ENCODE measurements at places on chromosomes 1 and 21.

DNA sequence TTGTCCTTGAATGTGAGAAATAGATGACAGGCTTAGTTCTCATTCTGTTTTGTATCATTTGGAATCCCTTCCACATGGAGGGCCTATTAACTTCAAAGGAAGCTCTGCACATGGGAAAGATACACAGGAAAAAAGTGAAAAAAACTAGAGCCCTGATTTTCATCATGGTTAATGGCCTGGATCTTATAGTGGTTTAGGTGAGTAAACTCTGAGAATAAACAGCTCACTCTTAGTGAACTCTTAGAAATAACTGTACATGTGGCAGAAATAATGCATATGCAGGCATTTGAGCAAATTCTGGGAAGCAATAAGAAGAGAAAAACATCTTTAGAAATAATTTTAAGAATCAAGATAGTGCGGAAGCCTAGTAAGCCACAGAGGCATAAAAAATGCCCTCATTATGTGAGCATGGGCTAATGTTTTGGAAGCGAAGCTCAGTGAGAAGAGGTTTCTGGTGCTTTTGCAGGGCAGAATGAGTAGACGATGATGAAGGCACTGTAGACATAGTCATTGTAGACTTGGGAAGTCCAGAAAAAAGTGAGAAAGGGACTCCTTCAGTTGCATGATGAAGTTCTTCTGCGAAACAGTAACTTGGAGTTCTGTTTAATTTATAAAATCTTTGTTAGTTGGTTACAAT lies 279.9 kb downstream of the DNM3 start:
- no peak for DNase-seq

DNA sequence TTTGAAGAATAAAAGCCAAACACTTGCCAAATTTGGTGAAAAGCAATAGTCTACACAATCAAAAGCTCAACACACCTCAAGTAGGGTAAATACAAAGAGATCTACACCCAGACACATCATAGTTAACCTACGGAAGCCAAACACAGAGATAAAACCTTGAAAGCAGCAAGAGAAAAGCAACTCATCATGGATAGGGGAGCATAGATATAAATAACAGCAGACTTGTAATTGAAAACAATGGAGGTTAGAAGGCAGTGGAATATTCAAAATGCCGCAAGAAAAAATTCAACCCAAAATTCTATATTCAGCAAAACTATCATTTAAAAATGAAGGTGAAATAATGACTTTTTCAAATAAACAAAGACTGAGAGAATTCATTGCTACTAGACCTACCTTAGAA lies 105.1 kb downstream of the ITSN1 start:
- DNase-seq, result no peak

GRCh38 chr1:18781031-18781430 lies 78.4 kb downstream of the TAS1R2 start:
- no peak for DNase-seq

GRCh38 chr21:40516335-40516734 lies 330.6 kb downstream of the DSCAM start:
- DNase-seq, result no peak

DNA sequence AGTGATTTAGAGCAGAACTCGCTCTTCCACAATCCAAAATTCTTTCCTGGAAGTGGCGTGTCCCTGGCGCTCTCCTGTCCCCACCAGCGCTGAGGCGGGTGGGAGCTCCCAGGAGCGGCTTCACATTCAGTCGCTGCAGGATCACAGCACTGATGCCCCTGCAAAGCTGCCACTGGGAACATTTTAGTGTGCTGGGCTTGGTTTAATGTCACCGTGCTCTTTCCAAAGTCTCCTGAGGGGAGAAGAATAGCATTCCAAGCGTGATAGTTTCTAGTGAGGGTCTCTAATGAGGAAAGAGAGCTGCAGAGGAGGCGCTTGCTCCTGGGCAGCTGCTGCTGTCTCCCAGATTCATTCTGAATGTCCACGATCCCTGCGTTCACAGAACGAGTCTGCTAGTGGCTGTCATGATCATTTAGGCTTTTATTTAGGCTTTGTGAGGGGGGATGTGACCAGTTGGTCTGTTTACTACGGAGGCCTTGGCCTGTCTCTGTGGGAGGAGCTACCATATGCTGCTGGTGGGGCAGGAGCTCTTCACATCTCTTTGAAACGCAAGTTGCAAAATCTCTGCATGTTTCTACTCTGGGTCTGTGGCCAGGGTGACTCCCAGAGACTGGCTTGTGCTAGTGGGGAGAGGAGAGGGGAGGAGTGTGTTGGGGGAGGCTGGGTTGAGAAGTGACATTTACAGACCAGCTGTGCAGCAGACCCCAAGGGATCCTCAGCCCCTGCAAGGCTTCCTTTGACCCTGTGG lies 23.4 kb downstream of the OLFML3 start:
- no peak for DNase-seq

DNA sequence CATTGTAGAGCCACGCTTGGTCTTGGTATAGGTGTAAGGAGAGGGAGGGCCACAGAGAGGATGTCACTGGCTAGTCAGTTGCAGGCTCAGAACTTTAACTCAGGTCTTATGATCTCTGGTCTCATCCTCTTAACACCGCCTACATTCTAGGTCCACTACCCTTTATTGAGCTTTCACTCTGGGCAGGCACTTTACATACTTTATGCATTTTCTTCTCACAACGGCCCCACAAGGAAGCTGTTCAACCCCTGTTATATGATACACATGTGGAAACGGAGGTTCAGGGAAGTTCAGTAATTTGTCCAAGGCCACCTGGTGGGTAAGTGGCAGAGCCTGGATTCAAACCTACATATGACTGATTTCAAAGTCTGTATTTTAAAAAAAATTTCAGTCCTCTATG lies 25.3 kb upstream of the RCAN3 start:
- DNase-seq, result no peak

DNA sequence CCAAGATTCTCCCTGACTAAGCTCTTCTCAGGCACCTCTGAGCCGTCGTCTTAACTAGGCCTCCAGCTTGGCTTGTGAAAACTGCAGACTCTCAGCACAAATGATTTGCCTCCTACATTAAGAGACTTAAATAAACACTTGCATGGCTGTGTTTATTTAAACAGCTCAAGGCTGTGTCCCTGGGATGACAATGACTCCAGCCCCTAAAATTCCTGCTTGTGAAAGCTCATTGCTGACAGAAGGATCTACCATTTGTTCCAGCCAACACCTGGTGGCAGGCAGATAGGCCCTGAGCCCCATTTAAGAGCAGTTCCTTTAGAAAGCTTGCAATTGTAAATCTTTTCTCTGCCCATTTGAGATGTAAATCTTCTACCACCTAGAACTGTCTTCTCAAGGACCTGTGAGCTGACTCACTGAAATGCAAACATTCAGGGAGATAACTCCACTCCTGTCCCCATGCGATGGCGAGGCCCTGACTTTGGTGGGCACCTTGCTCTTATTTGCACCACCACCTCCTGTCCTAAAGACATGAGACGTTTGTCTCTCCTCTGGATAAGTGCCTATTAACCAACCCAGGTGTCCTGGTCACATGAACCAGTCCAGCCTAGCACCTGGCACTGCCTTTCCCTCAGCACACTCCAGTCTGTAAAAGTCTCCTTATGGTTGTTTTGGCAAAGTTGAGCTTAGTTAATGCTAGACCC lies 15.1 kb upstream of the PCP4 start:
- no peak for DNase-seq

- no peak for DNase-seq
Observed at GRCh38 chr1:12511128-12511484, 106.9 kb downstream of the DHRS3 start.

DNA sequence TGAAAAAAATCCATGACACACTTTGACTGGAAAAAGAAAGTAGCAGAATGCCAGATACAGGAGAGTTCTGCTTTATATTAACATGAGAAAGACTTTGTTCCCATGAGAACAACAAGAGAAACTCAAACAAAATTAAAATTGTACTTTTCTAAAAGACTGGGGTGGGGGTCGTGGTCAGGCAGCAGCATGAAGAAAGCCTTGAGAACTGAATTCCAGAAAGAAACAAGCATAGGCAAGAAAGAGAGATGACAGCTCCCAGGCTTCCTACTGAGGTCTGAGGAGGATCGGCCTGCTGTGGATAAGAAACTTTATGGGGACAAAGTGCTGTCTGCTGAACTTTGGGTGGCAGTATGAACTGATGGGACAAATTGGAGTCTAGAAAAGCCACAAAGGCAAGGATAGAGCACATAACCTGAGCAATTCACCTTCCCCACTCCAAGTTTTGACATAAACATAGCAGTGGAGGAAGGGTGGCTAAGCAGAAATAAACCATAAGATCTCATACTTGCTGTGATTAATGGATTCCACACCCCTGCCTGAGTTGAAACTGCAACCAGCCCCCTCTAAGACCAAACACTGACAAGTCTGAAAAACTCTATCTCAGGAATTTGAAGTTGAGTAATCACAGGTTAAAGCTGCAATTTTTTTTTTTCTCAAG lies 43.7 kb downstream of the COL6A1 start:
- no peak for DNase-seq

DNA sequence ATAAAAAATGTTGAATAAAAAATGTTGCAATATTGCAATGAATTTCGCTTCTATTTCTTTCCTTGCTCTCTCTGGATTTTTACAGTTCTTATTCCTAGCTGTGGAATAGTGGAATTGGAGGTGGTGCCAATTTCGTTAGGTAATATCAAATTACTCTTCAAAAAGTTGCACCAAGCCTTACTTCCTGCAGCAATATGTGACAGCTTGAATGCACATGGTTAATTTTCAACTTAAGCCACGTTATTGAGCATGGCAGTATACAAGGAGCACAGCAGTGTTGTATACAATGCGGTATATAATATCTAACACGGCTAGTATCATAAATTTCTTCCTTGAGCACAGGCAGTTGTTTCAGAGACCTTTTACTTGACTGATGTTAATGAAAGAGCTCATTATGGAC lies 152.5 kb downstream of the NOS1AP start:
- no peak for DNase-seq

DNA sequence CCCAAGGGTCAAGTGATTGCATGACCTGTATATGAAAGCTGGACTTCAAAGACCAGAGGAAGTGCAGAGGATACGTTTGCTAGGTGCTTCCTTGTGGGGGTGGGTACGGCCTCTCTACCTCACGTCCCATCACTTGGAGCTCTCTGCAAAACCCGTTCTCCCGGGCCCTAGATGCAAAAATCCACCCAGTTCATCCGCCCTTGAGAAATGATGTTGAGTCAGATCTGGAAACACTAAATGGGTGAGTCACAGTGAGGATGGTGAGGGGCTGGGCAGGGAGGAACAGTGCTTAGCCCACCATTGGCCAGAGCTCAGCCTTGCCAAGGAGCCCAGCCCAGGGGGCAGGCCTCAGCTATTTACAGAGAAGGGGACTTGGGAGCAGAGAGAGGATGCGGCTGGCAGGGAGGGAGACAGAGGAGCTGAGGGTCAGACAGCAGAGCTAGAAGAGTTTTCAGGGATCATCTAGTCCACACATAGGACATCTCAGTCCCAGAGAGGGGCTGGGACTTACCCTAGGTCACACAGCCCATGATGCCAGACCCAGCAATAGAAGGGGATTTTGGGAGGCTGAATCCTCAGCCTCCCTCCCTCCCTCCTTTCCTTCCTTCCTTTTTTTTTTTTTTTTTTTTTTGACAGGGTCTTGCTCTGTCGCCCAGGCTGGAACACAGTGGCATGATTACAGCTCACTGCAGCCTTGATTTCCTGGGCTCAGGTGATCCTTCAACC lies 14.6 kb downstream of the ARHGEF10L start:
- DNase-seq, result no peak

- no peak for DNase-seq
Observed at GRCh38 chr1:117682372-117682771, 76.5 kb downstream of the TENT5C start.

GRCh38 chr1:29237129-29237821 lies 953 bp downstream of the PTPRU start:
- DNase-seq, result peak; percentile 48

DNA sequence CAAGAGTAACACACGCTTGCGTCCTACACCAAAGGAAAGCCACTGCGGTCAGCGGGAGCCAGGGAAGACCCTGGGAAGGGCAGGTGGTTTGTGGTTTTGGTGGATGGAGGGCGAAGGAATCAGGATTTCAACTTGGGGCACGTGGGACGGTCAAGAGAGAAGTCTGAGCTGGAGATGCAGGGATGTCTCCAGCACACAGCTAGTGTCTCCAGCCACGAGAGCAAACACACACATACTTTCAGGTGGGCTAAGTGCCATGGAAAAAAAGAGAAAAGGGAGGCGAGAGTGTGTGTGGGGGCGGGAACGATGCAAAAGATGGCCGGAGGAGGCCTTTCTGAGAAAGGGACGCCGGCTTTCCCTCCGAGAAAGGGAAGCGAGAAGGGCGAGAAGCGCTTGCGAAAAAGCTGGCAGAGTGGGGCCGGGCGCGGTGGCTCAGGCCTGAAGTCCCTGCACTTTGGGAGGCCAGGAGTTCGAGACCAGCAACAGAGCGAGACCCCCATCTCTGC lies 1.4 kb upstream of the SRRM1 start:
- DNase-seq, result peak; percentile 47

DNA sequence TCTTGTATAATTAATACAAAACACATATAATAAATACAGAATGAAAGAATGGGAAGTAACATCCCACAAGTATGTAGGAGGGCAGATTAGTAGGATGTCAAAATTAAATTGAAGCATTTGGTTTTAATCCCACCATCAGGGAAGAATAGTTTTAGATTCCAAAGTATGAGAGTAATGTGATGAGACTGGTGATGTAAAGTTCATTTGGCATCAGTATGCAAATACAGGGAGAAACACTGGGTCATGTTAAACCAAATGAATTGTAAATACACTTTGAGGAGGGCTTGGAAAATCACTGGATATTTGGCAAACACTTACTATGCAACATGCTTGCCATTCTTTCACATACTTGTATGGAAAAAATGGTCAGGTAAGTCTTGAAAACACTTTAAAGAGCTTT lies 358.8 kb downstream of the DPYD start:
- DNase-seq, result no peak

- DNase-seq, result no peak
Observed at GRCh38 chr1:109763646-109764415, at the start of gene EPS8L3. EPS8L3 (minus strand) TSS chr1:109763923; CDS start chr1:109761749, 2,174 bp downstream.

- peak; percentile 23 for DNase-seq
Observed at GRCh38 chr1:180503280-180503862, 994 bp upstream of the ACBD6 start.

DNA sequence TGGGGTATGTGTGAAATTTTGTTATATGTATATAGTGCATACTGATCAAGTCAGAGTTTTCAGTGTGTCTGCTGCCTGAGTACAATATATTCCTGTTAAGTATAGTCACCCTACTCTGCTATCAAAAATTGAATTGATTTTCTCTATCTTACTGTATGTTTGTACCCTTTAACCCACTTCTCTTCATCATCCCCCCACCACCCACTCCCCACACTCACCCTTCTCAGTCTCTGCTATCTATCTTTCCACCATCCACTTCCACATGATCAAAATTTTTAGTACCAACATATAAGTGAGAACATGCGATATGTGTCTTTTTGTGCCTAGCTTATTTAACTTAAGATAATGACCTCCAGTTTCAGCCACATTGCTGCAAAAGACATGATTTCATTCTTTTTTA lies 4.2 kb downstream of the LY9 start:
- no peak for DNase-seq
